CD4-positive, alpha-beta T cell treated with Interleukin-2 at 100 ng/mL for 4 hours (primary cell): ENCODE measurements at places on chromosomes 4 and X.
A peak's percentile ranks its signal among the peaks of the same experiment; 100 is the strongest.

DNA sequence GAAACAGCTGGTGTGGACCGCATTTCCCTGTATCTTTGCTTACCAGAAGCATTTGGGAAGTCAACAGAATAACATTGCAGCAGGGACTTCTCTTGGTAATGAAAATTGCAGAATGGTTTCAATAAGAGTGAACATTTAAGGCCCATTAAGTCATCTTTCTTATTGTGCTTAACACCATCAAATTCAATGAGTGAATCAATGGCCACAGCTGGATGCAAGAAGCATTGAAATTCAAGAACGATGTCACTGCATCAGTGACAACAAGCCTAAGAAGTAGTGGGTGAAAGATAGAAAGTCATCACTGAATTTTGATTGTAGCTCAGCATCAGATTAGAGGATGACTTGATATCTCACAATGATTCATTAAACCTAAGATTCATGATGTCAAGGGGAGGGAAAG lies 93.9 kb upstream of the GPM6A start:
- DNase-seq: no peak

- DNase-seq: no peak
These were observed 82.9 kb downstream of the CLCN4 start for GRCh38 chrX:10239611-10240064.

DNA sequence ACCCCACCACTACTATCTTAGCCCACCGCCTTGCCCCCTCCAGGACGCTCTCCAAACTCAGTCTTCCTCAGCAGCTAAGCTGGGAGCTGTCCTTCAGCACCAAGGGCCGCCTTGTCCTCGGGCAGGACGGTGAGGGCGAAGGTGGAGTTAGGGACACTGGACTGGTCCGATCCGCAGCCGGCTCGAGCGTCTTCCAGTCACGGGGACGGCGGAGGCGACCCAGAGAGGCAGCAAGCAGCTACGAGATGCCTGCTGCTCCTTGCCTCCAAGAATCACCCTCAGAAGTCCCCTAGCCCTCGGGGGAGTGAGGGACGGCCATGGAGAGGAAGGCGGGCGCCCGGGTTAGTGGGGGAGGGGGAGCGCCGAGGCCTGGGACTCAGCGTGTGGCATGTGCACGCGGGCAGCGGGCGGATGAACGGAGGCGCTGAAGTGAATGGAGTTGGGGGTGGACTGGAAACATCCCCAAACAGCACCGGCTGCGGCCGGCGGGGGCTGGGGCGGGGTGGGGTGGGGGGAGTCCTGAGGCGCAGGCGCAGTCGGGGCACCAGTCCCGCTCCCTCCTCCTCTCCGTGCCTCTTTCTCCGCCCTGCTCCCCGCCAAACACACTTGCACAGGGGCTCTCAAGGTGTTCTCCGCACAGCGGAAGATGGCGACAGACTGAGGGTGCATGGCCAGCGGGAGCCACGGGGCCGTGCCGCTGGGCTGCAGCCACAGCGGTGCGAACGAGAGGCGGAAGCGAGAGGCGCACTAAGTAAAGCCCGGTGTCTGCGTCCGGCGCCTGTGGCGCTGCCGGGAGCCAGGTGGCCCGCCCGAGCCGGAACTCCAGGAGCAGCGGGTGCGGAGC lies at the start of gene NALF2:
Gene NALF2 (plus strand): TSS at position 545 of the 844 bp plus-strand sequence. CDS start 957 bp downstream, outside the sequence.
- peak; percentile 2 for DNase-seq

DNA sequence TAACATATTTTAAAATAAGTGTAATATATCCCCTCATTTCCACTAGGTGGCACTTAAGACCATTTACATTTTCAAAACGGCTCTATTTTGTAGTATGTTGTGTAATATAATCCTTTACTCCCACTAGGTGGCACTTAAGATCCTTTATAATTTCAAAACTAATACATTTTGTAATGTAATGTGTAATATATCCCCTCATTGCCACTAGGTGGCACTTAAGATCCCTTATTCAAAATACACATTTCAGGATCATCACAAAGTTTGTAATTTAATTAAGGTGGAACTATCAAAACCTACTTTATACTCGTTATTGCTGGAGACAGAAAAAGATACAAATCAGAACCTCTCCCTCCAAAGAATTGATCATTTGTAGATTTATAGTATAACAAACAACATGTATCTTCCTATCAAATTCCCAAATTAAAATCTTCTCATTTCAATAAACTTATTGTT lies 132.5 kb downstream of the ARHGAP6 start:
- DNase-seq: peak; percentile 64

- DNase-seq: no peak
These were observed 733 bp upstream of the G3BP2 start for GRCh38 chr4:75673959-75674328.

DNA sequence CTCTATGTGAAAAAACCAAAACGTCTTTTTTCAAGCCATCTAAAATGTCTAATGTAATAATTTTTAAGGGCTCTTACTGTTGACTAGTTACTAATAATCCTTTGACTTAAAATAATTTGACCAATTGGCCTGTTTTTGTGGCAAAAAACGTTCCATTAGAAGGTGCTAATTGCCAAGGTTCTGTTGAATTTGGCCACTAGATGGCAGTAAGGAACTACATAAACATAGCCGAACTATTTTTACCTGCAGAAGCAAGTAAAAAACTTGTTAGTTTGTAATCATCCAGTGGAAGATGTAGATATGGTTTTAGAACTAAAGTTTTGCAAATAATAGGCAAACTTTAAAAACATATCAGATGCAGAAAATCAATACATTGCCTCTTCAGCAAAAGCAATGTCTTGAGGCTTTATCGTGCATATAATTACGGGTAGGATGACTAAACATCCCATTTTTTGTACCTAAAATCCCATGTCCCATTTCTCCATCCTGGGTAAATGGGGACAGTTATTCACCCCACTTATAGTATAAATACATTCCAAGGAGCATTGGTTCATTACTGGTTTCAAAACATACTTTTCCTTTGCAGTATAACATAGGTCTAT lies 57.6 kb downstream of the PROM1 start:
- DNase-seq: peak; percentile 68
